CD8-positive, alpha-beta memory T cell (primary cell): ENCODE measurements at places on chromosomes 13 and 19. TPM values are rescaled to one million over a fixed set of nuclear protein-coding genes. Genes with fewer than 3 reads are reported as not detected.

CYSLTR2 gene
- 2.4 TPM for total RNA-seq

FFAR3 gene
- not detected for total RNA-seq

CYP2S1 gene
- not detected for total RNA-seq

KLF5 gene
- 1.8 TPM for total RNA-seq

KLK2 gene
- not detected for total RNA-seq

KIR2DL3 gene
- not detected for total RNA-seq

KLK14 gene
- total RNA-seq: 0.26 TPM

SUCLA2 gene
- total RNA-seq: 52.3 TPM

FXYD3 gene
- total RNA-seq: not detected

CFAP97D2 gene
- not detected for total RNA-seq

ZNF358 gene
- 8.9 TPM for total RNA-seq

KASH5 gene
- total RNA-seq: 0.31 TPM

PTPRH gene
- not detected for total RNA-seq

NCR1 gene
- total RNA-seq: not detected

HSPBP1 gene
- total RNA-seq: 82.9 TPM

APOE gene
- 4.5 TPM for total RNA-seq

NDUFS7 gene
- 104 TPM for total RNA-seq

ZNF675 gene
- total RNA-seq: 16.7 TPM

SLC25A15 gene
- 24.3 TPM for total RNA-seq

SMIM44 gene
- not detected for total RNA-seq

NCCRP1 gene
- total RNA-seq: not detected

SIAH3 gene
- total RNA-seq: 0.20 TPM

ING1 gene
- total RNA-seq: 16.9 TPM

SBK2 gene
- not detected for total RNA-seq

TNFSF9 gene
- 11.3 TPM for total RNA-seq

ADGRL1 gene
- total RNA-seq: 5.8 TPM
